ENCODE measurements at places on chromosomes 16 and 17. TPM values are rescaled to one million over a fixed set of nuclear protein-coding genes. Genes with fewer than 3 reads are reported as not detected.

DHRS7B gene
- 12.8 TPM for total RNA-seq

TRPV3 gene
- total RNA-seq = 0.36 TPM

TMEM238L gene
- total RNA-seq = not detected

SULT1A2 gene
- 0.73 TPM for total RNA-seq

PDILT gene
- not detected for total RNA-seq

CCT6B gene
- 4.0 TPM for total RNA-seq

WWP2 gene
- total RNA-seq = 26.0 TPM

GAS2L2 gene
- 0.36 TPM for total RNA-seq

CACNG5 gene
- 14.7 TPM for total RNA-seq

ASPSCR1 gene
- 22.3 TPM for total RNA-seq

CIBAR2 gene
- total RNA-seq = not detected

VMP1 gene
- total RNA-seq = 153 TPM

EVI2A gene
- total RNA-seq = 1.9 TPM

KRT31 gene
- total RNA-seq = not detected

TBC1D3E gene
- not detected for total RNA-seq

TBX6 gene
- 0.45 TPM for total RNA-seq

DPEP2 gene
- total RNA-seq = 0.73 TPM

SBK1 gene
- total RNA-seq = 28.1 TPM

IRX6 gene
- total RNA-seq = 1.00 TPM

MPV17L gene
- 11.1 TPM for total RNA-seq

SALL1 gene
- total RNA-seq = 5.0 TPM

CPSF4L gene
- total RNA-seq = not detected

LMF1 gene
- 11.4 TPM for total RNA-seq

RPTOR gene
- total RNA-seq = 28.4 TPM

CLUH gene
- total RNA-seq = 30.2 TPM

SPATA32 gene
- total RNA-seq = not detected

NAGS gene
- 0.64 TPM for total RNA-seq

TMC8 gene
- 1.6 TPM for total RNA-seq

CDH1 gene
- total RNA-seq = 2.0 TPM

NPIPA5 gene
- 1.3 TPM for total RNA-seq

ARL5C gene
- not detected for total RNA-seq

AGRP gene
- total RNA-seq = not detected

MYO15B gene
- total RNA-seq = 28.0 TPM

KRTAP9-8 gene
- total RNA-seq = not detected

LPO gene
- not detected for total RNA-seq

PTGES3L gene
- 3.1 TPM for total RNA-seq

GPR139 gene
- total RNA-seq = 0.91 TPM

TEKT1 gene
- 3.2 TPM for total RNA-seq

SLC5A11 gene
- not detected for total RNA-seq

TAT gene
- not detected for total RNA-seq

AMZ2 gene
- 43.8 TPM for total RNA-seq

IL21R gene
- total RNA-seq = 0.09 TPM

NUP85 gene
- 30.9 TPM for total RNA-seq

PLLP gene
- 2.2 TPM for total RNA-seq

ARHGAP23 gene
- 35.2 TPM for total RNA-seq
